Stimulated activated CD8-positive, alpha-beta memory T cell treated with anti-CD3 and anti-CD28 coated beads, Interleukin-4, amount 100 ng/mL, for 1 hour (primary cell): ENCODE measurements at places on chromosomes 1 and 21.

DNA sequence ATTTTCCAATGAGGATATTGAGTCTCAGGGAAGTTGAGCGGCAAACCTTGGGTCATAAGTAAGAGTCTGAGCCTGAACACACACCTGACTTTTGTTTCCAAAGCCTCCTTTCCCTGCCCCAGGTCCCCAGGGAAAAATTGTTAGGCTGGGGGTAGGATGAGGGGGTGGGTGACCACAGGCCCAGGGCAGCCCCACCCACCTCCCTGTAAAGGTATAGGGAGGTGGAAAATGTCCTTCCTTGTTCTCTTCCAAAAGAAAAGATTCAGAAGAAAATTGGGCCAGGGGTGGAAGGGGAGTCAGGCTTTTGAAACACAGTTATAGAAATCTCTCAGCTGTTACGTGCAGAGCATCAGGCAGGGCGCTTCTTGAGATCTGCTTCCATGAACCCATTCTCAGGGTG, 129.7 kb upstream of the NGF start:
- no peak for DNase-seq

GRCh38 chr1:114854693-114855320, at the start of gene SYCP1:
SYCP1 (plus strand) TSS chr1:114854863; CDS start chr1:114855465, 602 bp downstream.
- DNase-seq: no peak

DNA sequence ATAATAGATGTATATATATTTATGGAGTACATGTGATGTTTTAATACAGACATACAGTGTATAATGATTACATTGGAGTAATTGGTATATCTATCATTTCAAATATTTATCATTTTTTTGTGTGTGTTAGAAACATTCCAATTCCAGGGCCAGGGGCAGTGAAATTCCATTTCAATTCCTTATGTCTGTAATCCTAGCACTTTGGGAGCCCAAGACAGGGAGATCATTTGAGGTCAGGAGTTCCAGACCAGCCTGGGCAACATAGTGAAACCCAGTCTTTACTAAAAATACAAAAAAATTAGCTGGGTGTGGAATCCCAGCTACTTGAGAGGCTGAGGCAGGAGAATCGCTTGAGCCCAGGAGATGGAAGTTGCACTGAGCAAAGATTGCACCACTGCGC, 30.4 kb upstream of the PDC start:
- DNase-seq: no peak

- DNase-seq: no peak
Measured at GRCh38 chr1:219806642-219807041, 121.7 kb downstream of the SLC30A10 start.

GRCh38 chr1:112841825-112842224, 114.2 kb downstream of the SLC16A1 start:
- DNase-seq: no peak

DNA sequence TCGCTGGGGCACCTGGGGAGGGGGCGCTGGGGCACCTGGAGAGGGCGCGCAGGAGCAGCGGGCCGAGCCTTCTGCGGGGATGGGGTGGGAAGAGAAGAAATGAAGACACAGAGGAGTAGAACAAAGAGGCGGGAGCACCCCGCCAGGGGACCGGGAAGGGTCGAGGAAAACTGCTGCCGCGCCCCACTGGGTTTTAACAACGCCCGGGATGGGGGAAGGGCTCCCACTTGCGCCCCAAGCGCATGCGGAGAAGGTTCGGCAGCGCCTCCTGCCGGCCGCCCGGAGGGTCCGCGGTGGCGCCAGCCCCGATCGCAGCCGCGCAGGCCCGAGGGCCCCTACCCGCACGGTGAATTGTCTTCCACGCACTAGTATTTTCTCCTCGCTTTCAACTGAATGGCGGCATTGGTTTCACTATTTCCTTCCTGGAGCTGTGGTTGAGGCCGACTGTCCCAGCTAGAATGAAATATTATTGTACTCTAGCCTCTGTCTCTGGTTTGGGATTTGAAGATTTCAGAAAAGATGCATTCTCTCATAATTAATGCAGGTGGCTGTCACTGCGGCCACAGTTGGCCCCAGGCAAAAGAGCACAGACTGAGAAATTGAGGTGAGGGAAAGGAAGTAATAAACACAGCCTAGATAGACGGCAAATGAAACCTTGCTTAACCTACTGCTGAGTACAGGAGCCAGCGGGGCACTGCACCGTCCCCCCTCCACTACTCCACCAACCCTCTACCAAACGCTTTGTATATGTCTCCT, 57.3 kb downstream of the MAB21L3 start:
- DNase-seq: peak; percentile 60

DNA sequence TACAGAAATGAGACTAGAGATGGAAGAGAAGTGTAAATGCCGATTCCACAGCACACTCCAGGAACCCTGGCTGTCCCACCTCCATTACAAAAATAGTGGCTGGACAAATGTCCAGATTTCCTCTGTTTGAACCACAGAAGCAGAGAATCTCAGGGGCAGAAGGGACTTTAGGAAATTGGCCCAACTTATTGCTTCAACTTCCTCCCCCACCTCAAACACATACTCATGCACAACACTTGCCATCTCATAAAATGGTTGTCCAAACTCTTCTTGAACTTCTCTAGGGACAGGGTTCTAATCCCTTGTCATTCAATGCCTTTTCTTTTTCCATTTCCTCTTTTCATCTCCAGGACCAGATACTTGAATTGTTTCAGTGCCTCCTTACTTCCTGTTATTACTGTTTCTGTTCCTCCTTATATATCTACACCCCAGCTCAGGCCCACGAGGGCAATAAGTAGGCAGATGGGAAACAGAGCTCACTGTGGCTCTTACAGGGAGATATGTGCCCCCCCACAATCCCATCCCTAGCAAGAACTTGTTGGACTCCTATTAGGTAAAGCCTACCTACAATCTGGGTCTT, 8.5 kb upstream of the B4GALT3 start:
- no peak for DNase-seq

DNA sequence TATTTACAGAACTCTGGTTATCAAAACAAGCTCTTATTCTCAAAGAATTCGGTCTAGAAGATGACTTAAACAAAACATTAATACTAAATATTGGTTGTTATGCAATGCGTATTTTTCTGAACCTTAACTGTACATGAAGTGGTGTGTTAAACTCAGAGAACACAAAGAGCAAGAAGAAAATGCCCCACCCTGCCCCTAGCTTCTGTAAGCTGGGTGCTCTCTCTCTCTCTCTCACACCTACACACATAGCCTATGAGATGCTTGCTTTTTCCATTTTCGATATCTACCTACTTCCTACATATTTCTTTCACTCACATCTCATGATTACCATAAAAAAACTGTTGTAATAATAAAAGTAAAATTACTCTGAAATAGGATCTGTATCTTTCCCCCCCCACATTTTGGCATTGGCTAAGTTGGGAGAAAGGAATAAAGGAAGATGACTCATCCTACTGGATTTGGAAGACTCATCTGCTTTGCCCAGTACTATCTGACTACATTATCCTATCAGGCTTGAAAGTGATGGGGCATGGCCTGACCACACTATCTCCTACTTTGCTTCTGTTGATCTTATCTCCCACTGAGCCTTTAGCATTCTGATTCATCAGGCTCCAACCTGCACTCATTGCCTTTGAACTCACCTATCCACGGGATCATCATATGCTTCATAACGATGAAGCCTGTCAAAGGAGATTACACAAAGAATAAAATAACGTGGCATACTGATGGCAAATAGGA, 2.9 kb downstream of the CRYZ start:
- no peak for DNase-seq

DNA sequence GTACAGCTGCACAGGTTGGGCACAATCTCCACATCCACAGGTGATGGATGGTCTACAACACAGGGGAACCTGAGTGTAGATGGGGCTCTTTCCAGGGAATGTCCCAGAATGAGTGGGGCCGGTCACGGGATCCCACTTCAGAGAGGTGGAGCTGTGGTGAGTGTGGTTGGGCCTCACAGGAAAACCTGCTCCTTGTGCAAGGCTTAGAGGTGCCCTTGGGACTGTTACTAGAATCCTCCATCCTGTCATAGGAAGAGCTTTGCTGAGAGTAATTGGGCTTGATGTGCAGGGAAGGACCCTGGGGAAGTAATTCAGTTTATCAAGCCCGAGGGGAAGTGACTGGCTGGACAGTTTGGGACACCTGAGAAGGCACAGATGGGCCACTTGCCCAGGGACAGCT, 137.9 kb downstream of the ZSCAN20 start:
- DNase-seq: no peak

DNA sequence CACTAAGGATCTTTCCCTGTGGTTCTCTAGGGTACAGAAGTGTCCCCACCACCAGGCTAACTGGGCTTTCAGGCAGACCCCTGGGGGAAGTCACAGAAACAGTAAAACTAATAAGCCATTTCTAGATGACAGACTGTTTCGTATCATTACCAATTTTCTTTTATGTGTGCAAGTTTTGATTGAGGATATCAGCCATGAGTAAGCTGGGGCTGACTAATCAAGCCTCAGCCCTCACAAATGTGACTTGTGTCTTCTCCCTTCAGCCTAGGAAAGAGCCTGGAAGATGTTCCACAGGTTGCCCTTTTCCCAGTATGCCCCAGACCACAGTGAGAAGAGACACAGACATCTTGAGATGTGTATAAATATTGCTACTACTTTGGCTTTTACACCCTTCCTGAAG, 10.5 kb downstream of the PTGFRN start:
- DNase-seq: no peak

DNA sequence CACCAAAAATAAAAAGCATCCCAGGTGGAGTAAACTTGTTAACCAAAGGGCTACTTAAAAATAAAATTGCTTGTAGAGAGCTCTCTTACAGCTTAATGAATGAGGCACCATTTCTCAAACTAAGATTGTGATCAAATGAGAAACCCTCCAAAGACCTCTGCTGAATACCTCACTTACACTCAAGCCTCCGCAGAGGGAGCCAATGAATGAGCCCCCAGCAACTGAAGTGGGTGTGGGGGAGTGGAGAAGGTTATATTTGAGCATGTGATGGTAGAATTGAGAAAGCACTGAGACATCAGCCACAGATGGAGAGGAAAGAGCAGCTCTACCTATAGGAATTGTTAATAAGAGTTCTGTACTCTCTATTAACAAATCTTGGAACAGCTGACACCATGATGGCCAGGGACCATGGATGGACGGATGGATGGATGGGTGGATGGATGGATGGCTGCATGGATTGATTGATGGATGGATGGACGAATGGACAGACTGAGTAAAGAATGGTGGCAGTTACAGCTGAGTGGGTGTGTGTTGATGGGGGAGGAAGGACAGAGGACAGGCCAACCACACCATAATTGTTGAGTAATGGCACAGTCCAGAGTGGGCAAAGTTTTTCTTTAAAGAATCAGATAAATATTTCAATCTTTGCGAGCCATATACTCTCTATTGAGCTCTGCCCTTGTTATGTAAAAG, 20.3 kb upstream of the TIAM1 start:
- no peak for DNase-seq

- DNase-seq: no peak
Measured at GRCh38 chr21:31479714-31480113, 135.7 kb upstream of the TIAM1 start.

DNA sequence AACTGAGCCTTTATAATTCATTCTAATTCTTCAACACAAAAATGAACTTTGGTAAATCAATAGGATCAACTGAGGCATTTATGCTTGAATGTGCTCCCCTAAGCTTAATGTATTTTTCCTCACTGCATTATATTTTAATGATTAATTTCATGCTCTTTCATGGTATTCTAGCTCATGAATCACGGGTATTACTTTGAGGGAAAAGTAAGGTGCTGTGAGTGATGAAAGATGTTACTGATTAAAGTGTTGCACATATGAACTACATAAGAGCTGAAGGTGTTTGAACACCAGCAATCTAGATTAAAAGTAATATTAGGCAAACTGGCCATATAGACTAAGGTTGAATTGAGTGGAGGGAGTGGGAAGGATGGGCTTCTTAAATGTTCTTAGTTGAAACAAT, 1.9 kb downstream of the DPYD start:
- no peak for DNase-seq

DNA sequence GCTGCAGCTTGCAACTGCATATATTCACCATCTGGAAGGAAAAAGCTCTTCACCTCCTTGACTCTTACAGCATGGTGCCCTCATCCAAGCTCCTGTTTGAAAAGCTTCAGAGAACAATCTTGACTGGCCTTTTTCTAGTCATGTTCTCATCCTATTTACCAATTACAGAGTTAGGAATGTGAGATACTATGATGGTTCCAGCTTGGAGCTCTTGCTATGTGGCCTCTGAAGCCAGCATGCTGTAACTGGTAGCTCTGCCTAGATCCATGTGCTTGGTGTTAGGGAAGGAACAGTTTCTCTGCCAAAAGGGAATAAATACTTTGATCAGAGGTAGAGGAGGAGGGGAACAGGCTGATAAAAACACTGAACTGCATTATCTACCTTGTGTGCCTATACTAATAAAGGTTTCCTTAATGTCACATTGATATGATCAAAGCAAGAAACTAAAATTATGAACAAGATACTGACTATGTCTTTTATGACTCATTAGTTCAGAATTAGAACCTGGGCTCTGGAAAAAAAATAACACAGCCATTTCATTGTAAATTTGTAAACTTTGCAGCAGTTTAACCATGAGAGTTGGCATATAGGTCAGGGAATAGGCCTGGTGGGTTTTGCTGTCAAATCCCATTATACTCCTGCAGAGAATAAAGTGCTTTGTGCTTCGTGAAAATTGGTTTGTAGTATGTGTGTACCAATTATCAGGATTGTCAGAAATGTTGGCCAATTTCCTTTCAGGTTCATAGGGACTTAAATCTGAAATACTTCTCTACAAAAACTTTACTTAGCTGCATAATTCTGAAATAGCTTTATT, 92.7 kb downstream of the LEPR start:
- no peak for DNase-seq

DNA sequence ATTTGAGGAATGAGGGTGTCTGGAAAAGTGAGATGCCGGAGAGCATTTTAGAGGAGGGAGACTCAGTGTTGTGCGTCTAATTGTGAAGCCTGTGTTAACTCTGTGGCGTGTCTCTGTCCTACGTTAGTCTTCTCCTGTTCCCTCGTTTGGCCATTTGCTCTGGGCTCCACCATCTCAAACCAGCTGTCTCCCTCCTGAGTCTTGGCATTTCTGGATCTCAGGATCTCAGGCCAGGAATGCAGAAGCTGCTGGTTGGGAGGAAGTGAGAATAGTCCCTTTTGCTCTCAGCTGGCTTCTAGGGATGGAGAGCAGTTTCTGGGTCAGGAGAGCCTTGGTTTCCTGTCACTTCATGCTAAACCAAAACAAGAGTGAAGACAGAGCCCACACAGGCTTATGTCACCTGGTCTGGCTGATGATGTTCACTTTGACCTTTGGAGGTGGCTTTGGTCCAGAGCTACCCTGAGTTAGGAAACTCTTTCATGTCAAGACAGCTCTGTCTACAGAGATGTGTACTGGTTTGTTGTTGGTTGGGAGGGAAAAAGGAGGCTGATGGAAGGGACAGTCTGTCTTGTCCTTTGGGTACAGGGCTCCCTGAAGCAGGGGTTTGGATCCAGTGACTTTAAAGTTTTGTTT, 859 bp downstream of the NFASC start:
- DNase-seq: no peak

GRCh38 chr1:36871146-36871971, 163.0 kb downstream of the GRIK3 start:
- DNase-seq: no peak
